ENCODE measurements at places on chromosomes 5 and 9.
A peak's percentile ranks its signal among the peaks of the same experiment; 100 is the strongest.

- DNase-seq = no peak
These were observed 3.3 kb upstream of the CDC20B start for GRCh38 chr5:55176176-55176818.

- DNase-seq = no peak
These were observed 192.5 kb upstream of the DAPK1 start for GRCh38 chr9:87305151-87305550.

DNA sequence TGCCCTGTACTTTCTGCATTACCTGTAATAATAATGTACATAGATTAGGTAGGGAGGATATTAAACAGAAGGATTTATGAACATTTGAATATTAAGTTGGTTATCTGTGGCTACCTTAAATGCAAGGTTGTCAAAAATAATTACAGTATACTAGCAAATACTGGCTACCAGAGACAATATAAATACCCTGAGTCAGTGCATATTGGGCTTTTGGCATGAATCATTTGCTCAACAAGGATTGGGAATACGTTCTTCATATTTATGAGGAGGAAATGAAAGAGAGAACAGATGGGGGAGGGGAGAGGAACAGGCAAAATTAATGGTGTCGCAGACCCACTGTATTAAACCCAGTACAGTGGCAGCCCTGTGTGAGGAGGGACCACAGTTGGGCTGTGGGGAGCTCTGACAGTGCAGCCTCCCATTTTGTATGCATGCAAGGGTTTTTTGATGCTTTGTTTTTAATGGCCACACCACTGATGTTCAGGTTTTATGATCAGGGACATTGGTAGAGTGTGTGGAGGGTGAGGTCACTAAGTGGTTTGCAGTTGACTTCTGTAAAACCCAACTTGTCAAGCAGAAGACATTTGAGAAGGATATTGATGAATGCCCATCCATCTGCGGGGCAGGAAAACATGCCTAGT, 56.9 kb downstream of the MVB12B start:
- no peak for DNase-seq

GRCh38 chr5:14579731-14580397, 1.7 kb upstream of the OTULINL start:
- DNase-seq = no peak

GRCh38 chr9:35618854-35619799, 914 bp upstream of the CD72 start:
- DNase-seq = no peak

- DNase-seq = no peak
These were observed 28.9 kb downstream of the NEURL1B start for GRCh38 chr5:172670005-172670402.

DNA sequence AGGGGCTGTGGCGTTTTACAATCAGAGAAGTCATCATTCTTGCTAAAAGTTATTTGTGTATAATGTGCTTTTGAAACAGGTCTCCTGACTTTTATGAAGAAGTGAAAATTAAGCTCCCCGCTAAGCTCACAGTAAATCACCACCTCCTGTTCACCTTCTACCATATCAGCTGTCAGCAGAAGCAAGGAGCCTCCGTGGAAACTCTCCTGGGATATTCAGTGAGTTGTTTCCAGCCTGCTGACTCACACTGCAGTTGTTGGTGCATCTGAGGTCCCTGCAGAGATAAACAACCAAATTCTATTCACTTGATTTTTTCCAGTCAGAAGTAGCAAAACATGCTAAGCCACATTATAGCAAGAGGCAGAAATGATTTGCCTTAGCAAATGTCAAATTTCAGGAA, 156.7 kb downstream of the DOCK8 start:
- no peak for DNase-seq

GRCh38 chr9:107404161-107404560, 85.4 kb downstream of the KLF4 start:
- DNase-seq = peak; percentile 46

GRCh38 chr9:126985870-126986498, 71.4 kb downstream of the RALGPS1 start:
- DNase-seq = no peak

GRCh38 chr9:106954974-106955850, 92.2 kb downstream of the ZNF462 start:
- no peak for DNase-seq

GRCh38 chr5:158594595-158595242, 505.0 kb downstream of the EBF1 start:
- DNase-seq = no peak

GRCh38 chr5:147377682-147378081, 132.2 kb downstream of the DPYSL3 start:
- no peak for DNase-seq

GRCh38 chr5:136020383-136021015, 8.3 kb upstream of the TGFBI start:
- DNase-seq = no peak

DNA sequence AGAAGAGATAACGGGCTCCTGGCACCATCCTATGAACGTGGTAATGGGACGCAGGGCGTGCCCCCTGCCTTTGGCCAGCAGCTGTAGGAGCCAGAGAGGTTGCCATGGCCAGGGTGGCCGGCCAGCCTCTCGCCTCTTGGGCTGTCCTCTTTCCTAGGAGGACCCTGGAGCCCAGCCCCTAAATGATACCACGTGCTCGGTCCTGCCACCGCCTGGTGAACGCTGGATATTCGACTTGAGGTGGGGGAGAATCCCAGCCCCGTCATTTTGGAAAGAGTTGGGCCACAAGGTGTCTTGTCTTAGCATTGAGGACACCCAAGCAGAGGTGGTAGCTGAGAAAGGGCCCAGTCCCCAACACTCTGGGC, 391 bp upstream of the NRG2 start:
- no peak for DNase-seq

DNA sequence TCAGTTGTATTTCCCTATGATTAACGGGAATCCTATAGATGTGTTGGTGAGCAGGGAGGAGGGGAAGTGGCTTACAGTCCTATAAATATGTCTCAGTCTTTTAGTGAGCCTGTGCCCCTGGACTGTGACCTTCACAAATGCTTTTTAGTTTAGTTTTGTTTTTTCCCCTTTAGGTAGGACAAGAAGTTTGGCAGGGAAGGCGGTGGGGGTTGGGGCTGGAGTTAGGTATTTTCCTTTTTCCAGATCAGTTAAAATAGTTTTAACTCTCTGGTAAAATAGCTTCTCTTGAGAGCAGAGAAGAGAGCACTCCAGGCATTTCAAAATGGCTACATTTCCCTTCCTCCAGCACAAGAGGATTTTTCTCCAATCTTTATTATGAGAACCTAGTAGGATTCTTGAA, 272.1 kb downstream of the SPATA31D1 start:
- DNase-seq = no peak

GRCh38 chr5:134006115-134006514, 1.3 kb upstream of the VDAC1 start:
- no peak for DNase-seq

DNA sequence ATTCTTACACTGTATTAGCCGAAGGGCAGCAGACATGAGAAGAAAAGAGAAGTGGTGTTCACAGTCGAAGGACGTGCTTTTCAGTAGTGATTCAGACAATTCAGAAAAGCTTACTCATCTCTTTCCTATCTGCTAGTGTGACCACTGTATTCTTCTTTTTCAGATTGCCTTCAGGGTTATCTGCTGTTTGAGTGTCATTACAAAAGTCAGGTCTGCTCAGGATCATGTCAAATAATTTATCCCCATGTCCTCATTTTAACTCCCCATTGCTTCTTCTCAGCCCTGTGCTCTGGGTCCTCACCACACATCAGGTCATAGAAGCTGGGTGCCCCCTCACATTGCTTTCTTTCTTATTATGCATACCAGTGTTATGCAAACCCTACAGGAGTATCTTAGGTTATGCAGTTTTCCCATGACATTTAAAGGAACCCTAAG, 394.0 kb downstream of the CETN3 start:
- DNase-seq = no peak

DNA sequence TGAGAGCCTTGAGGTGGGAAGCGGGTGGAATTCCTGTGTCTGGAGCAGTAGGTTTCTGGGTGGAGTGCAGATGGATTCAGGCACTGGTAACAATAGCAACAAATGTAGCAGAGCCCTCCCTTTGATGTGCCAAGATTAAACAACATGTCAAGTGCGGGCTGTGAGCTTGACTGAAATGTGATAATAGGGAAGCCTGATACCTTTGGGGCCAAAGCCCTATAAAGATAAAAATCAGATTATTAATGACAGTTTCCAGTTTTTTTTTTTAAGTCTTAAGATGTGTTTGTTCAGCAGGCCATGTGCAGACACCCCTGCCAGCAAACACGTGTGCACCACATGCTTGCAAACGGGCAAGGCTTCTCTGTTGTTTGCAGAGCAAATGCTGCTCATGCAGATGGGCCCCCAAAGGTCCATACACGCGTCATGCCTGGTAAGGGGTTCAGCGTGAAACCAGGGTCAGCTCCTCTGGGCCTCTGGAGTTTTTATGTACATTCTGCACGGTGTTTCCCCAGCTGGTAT, 193.2 kb downstream of the GADD45G start:
- no peak for DNase-seq

DNA sequence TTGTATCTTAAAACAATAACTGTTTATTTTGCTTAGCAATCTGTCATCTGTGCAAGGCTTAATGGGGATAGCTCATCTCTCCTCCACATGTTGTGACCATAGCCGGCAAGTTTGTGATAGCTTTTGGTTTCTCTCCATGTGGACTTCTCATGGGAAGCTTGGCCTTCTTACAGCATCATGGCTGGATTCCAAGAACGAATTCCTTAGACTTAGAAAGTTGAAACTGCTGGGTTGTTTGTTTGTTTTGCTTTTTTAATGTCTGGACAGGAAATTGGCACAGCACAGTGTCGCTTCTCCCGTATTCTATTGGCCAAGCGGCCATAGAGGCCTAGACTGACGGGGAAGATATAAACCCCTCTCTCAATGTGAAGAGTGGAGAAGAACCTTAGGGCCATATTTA, 61.0 kb upstream of the PRDM9 start:
- peak; percentile 66 for DNase-seq

- DNase-seq = peak; percentile 94
These were observed at the start of the genes GFM2 and NSA2 for GRCh38 chr5:74766849-74767578. Gene GFM2, minus strand, starts transcription at chr5:74767117. Its CDS starts 3,375 bp downstream, at chr5:74763742. Gene NSA2, plus strand, starts transcription at chr5:74767249. Its CDS starts 112 bp downstream, at chr5:74767361.

DNA sequence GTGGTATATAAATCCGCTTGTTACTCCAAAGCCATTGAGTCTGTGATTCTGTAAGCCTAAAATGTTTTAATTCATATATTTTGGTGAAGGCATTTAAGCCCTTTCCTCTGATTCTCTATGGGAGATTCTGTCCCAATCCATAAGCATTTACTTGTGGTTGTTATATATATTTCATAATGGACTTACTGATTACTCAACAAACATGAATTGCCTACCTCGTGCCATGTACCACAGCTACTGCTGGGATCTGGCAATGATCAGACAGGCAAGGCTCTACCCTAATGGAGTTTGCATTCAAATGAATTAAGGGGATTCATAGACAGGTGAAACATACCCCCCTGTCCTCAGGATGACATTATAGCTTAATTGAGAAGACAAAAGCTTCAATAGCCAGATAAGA, 54.5 kb downstream of the C9orf152 start:
- no peak for DNase-seq

DNA sequence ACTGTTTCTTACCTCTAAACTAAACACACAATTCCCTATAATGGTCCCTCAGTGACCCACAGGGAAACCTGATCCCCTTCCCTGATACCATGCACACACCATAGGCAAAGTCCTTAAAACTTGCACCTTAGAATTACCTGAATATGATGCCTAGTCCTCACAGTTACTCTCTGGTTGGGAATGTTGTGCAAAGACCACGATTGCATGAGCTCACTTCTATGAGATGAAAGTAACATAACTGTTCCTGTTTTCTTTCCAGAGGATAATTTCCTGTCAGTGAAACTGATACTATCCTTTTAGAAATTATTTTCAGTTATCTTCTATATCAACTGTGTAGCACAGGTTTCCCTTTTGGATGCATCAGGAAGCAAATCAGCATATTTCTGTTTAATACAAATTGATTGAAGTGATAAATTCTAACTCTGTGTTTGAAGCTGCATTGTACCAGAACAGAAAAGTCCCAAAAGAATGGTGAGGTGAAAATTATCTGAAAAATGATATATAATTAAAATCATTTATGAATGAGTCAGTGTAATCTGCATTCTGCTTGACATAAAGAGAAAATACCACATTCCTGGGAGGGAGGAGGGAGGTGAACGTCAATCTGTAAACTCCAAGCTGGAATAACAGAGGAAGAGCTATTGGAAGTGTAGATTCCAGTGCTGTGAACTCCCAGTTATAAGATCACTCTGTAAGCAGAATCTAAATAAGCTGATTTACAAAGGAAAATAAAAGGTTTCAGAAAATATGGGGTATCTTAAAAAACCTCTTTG, 51.2 kb upstream of the TNFAIP8 start:
- no peak for DNase-seq

GRCh38 chr9:137034709-137035506, 3.0 kb upstream of the FUT7 start:
- DNase-seq = peak; percentile 89

- DNase-seq = peak; percentile 28
These were observed 95.6 kb downstream of the RFK start for GRCh38 chr9:76298521-76299144.

DNA sequence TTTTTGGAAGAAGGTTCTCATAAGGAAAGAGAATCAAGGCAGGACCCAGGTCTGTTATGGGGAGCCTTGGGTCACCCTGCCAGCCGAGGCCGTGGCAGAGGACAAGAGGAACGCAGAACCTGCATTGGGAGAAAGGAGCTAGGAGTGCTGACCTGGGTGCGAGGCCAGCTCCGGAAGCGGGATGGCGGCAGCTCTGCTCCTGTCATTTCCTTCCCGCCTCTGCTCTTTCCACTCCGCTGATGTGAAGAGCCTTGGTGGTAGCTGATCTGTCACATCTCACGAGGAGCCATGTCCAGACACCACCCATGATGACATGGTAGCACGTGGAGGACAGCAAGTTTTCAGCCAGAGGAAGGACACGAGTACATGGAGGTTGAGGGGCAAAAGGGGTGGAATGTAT, 109.5 kb upstream of the COL5A1 start:
- no peak for DNase-seq

DNA sequence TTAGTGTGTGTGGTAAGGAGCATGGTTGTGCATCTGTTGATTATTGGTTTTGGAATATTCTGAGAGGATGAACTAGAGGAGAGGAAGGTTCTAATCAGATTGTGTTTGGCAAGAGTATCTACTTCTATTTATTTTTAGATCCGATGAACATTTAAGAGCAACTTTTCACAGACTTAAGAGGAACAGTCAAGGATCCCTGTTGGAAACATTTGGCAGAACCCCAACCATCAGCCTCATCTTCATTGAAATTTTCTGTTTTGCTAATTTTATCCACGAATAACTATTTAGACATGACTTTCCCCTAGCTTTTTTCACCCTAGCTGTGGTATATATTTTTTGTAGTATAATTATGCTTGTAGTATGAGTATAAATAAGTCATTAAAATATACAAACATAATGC, 868.5 kb downstream of the MAT2B start:
- DNase-seq = no peak

GRCh38 chr9:134626069-134626423, 15.6 kb upstream of the COL5A1 start:
- no peak for DNase-seq

DNA sequence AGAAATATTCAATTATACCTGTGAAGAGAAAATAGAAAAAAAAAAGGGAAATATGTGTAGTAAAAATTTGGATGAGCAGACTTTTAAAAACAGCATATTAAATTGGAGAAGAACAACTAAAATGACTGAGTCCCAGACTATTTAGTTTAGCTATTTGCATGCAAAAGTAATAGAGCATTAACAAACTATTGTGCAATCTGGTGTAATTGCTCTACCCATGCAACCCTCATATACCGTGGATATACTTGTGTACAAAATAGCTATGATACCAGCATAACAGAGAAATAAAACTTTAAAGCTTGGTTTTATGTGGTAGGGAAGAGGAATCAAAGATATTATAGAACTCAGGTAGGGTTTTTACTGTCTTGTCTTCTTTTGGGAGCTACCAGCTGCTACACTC, 78.7 kb upstream of the PRDM9 start:
- no peak for DNase-seq
